Cardiac muscle cell (in vitro differentiated cells and primary cell): ENCODE measurements at places on chromosomes 1 and 21. TPM values are rescaled to one million over a fixed set of nuclear protein-coding genes. Genes with fewer than 3 reads are reported as not detected.

The C1orf56 gene
- total RNA-seq: 11.6 and 13.6 TPM in 2 replicates

The EDEM3 gene
- total RNA-seq: 26.1 and 36.7 TPM in 2 replicates

- no peak for DNase-seq
These were observed 12.2 kb upstream of the IL10 start for GRCh38 chr1:206784471-206784903.

DNA sequence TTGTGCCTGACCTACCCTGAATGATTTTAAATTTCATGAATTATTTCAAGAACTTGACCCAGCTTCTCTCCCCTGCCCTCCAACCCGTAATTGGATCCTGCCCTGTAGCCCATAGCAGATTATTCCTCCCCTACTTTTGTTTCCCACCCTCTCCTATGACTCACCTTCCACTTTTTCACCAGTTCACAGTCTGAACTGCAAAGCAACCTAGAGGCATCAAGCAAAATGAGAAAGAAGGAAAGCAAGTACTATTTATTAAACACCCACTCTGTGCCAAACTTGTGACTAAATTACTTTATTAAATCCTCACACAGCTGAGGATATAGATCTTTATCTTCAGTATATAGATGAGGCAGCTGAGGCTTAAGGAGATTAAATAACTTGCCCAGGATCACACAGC, 20.7 kb upstream of the IKBKE start:
- DNase-seq: no peak

GRCh38 chr21:41188486-41189149, 20.7 kb downstream of the BACE2 start:
- DNase-seq: no peak

DNA sequence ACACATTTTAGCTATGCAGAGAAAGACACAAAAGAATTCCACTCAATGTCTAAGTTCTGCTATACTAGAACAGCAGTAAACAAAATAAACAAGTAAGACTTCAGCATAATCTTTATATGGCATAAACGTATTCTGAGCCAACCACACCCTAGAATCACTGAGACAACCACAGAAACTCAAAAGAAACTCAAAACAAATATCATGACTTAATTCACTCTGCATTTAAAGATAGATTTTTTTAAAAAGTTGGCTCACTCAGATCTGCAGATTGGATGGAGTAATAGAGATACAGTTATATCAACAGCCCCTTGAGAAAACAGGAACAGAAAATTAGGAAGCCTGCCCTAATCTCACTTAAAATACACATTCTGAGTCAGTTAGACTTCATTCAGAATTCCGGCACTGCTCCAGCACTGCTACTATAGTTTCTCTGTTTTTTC, 95.0 kb downstream of the COL24A1 start:
- no peak for DNase-seq

DNA sequence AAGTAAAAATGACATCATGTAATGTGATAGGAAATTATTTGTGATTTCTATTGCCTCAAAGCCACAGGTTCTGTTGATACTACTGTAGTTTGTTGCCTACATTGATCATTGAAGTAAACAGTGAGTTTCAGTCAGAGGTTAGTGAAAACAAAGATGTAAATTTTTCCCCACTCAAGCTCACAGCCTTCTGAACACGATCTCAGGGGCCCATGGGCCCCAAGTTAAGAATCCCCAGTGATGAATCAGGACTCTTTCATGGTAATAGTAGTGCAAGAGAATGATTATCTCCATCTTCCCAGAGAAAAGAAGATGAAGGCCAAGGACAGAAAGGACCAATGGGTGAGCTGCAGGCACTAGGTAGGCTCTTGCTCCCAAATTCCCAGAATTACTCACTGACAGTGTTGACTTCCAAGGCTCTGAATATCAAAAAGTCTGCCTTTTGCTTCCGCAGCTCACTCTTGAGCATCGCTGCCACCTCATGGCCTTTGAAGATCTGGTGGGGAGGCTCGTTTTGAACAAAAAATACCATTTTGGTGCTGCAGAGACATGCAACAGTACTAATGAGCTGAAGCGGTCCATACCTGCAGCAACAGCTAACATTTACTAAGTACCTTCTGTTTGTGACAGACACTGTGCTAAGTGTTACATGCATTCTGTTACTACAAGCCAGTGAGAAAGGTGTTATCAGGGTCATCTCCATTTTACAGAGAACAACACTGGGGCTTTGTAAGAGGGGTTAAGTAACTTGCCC, 113.3 kb downstream of the KIAA0319L start:
- no peak for DNase-seq

- no peak for DNase-seq
These were observed 38.5 kb upstream of the ETV3 start for GRCh38 chr1:157176591-157177121.

DNA sequence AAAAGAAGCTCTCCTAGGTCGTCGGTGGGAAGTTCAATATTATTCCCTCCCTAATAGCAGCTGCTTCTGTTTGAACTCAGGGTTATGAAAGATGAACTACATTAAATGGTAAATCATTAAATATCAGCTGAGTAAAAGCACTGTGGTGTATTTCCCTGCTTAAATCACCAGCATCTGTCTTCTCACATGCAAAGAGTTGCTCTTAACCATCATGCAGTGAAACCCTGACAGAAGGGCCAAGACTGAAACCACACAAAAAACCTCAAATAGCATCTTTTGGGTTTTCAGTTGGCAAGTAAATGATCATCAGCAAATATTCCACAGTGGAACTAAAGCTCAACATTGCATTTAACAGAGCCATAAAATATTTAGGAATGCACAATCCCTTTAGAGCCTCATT, 380.0 kb upstream of the ADGRL2 start:
- DNase-seq: no peak

DNA sequence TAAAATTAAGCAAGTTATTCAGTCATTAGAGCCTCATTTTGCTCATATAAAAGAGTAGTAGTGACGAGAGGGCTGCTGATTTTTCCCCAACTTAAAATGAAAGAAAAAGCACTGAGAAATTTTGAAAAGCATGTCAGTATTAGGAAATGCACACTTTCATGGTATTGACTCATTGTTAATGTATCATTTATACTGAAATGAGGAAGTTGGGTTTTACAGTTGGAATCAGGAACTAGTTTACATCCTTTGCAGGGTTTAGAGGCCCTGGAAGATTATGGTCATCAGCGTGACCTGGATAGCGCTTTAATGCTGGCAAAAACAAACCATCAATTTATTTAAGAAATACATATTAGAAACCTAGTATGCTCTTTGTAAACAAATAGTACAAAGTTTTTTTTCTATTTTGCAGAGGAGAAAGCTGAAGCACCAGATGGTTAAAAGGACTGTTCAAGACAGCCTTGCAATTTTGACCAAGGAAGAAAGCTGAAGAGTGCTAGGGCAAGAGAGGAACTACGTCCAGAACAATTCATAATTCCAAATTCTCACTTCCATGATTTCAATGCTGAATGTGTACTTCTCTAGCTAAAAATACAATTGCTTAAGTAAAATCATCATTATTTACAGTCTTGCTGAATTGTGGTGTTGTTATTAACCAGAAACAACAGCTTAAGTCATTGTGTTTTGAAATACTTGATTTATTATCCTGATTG, 94.8 kb upstream of the SGIP1 start:
- no peak for DNase-seq

GRCh38 chr1:194908643-194909042, 1699.6 kb downstream of the KCNT2 start:
- DNase-seq: no peak
